Thyroid gland (tissue), 4 donors: ENCODE measurements at places on chromosomes 4 and X. TPM values are rescaled to one million over a fixed set of nuclear protein-coding genes. Genes with fewer than 3 reads are reported as not detected.

Gene NAP1L2
- total RNA-seq, result 6.4 TPM

Gene FANCB
- total RNA-seq, result 1.7 TPM

Gene PNCK
- not detected for total RNA-seq

Gene FGF13
- 3.5 TPM for total RNA-seq

Gene RGN
- 23.4 TPM for total RNA-seq

Gene TMEM271
- not detected for total RNA-seq

Gene TLR10
- not detected for total RNA-seq

Gene RAB41
- not detected for total RNA-seq

Gene ERCC6L
- total RNA-seq, result not detected
